BJ (cell line): ENCODE measurements at places on chromosomes 2 and 18. TPM values are rescaled to one million over a fixed set of nuclear protein-coding genes. Genes with fewer than 3 reads are reported as not detected.

The ANKRD62 gene
- polyA plus RNA-seq: not detected in 2 replicates

The LPIN2 gene
- polyA plus RNA-seq: 27.3 and 29.1 TPM in 2 replicates

GRCh38 chr2:24276349-24276899 lies 83.9 kb downstream of the ITSN2 start:
- DNase-seq: no peak

The IL1F10 gene
- not detected in 2 replicates for polyA plus RNA-seq

The ATL2 gene
- polyA plus RNA-seq: 9.3 and 12.5 TPM in 2 replicates

DNA sequence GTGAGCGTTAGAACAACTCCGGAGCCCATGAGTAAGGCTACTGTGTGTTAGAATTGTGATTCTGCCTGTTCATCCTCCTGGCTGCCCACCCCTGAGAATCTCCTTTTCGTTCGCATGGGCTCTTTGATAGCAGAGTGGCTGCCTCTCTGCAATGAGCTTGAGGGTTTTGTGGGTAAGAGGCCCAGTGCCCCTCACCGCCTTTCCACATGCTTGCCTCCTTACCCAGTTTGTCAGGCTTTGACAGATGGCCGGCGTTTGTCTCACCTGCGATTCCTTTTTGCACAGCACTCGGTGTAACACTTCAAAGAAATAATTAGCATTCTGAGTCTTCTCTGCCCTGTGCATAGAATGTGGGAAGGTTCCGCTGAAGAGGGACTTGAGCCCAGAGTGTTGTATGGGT lies 138.0 kb downstream of the RHBDD1 start:
- DNase-seq: no peak

- no peak for DNase-seq
These were observed 1143.6 kb upstream of the ACVR2A start for GRCh38 chr2:146701183-146701582.

DNA sequence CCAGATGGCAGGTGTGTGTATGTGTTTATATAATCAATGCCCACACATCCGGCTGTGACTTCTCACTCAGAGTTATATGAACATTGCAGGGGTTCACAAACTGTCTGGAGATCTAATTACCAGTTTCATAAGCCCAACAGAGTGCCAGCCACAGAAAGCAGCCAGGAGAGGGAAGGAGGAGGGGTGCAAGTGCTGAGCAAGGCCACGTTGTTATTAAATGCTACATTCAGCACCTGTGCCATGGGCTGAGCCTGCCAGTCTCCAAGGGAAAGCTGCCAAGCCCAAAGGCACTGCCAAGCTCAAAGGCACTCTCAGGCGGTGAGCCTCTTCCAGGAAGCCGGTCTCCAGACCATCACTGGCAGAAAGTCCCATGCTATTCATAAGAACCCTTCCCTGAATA lies 17.4 kb downstream of the XDH start:
- DNase-seq: no peak

GRCh38 chr2:174945601-174946260 lies 59.5 kb downstream of the CHN1 start:
- no peak for DNase-seq

DNA sequence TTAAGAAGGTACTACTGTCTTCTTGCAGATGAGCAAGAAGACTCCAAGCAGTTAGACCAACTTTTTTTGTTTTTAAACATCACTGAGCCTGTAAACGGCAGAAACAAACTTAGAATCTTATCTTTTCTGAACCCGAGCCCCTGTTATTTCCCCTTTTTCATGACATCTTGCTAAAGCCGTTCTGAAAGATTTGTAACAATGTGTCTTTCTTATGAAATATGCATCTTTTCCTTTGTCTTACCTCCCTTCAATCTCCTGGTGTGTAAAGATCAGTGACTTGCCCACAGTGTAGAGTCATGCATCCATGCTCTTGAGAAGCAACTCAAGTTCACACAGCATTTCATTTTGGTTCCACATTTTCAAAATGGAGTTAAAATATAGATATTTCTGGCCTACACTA lies 288.8 kb upstream of the CELF4 start:
- no peak for DNase-seq

The DNAH6 gene
- 0.01 TPM in 2 replicates for polyA plus RNA-seq

DNA sequence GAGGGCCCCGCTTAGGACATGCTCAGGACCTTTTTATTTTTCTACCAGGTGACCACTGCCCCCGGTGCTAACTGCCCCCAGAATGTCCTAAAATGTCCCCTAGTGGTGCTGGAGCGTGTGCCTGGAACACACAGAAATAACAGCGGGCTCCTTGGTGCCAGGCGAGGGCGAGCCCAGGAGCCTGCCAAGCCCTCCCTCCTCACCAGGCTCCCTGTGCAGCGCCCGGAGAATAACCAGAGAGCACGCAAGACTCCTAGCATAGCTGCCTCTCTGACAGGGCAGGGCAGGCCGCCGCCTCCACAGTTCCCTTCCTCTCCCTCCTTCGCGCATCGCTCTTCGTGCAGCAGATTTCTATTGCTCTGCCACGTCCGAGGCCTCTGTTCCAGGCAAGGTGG lies 84.3 kb upstream of the ZNF516 start:
- no peak for DNase-seq

The MYO7B gene
- polyA plus RNA-seq: 0.07 and 0.36 TPM in 2 replicates

The DLGAP1 gene
- 0.02 and 0.09 TPM in 2 replicates for polyA plus RNA-seq

DNA sequence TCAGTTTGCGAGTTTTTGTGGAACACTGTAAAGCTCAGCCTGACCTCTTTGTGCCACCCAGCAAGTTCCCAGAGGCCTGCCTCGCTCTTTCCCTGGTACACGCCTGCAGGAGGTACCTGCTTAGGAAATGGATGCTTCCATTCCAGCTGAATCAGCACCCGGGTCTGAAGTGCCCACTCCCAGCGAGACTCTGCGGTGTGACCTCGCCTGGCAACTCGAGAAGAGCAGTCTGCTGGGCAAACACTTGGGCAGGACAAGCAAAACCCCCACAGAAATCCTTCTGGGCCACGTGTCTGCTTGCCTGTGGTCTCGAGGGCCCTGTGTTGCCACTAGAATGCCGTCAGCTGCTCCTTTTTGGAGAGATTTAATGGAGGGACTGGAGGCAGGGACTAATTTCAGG lies 127.6 kb downstream of the MAPK4 start:
- DNase-seq: no peak

The CXXC1 gene
- polyA plus RNA-seq: 29.4 and 51.2 TPM in 2 replicates

DNA sequence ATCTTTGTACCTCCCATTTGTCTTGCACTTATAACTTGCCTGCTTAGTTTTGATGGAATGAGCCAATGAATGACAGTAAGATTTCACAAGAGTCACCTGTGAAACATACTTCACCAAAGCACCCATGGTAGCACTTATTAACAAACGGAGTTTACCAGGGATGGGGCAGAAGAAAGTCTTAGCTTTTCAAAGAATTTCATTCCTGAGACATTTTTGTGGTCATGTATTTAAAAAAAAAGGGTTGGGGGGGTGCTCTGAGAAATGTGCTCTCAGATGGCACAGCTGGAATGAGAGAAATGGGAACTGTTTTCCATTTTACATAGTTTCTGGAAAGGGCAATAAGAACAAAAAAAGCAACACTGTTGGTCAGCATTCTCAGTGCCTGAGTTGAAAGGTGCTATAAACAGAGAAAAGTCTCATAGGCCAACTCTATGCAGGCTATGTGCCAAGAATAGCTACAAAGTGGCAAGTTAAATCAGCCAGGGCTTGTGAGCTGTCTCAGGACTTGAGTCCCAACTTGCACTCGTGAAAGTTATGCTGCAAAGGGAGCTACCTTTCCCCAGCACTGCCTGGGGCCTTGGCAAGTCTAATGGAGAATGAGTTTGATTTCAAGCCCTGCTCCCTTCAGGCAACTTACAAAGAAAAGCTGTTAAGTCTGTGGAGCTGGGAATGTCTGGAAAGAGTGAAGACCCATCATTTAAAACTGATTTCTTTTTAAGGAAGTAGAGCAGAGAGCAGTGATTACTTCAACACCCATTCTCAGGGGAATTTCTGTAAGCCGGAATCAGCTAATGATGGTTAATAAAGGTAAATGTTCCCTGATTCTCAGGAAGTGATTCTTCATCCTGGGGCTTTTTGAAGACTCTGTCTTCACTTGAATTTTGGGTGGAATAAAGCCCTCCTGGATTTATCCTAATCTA lies 170.6 kb downstream of the SLC8A1 start:
- peak; percentile 89 for DNase-seq

- no peak for DNase-seq
These were observed 12.8 kb downstream of the ARHGAP25 start for GRCh38 chr2:68747413-68747812.

DNA sequence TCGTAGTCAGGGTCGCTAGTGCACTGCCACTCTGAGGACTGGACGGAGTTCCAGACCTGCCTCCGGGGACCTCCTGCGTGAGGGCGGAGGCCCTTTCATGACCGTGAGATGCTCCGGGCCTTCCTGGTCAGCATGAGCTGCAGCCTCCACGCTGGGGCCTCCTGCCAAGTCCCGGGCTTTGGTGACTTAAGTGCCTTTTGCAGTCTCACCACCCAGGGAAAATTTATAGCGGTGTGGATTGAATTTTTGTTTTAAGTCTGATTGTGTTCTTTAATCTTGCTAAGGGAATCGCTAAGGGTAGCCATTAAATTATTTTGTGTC lies 33.6 kb downstream of the CHRNA1 start:
- DNase-seq: no peak

- no peak for DNase-seq
These were observed 2.4 kb upstream of the CHST10 start for GRCh38 chr2:100419915-100420314.

The ZFAND2B gene
- polyA plus RNA-seq: 45.6 and 62.9 TPM in 2 replicates

GRCh38 chr18:36697905-36698304 lies 130.9 kb downstream of the TPGS2 start:
- peak; percentile 64 for DNase-seq

GRCh38 chr2:235390816-235391194 lies 103.0 kb upstream of the AGAP1 start:
- DNase-seq: no peak

DNA sequence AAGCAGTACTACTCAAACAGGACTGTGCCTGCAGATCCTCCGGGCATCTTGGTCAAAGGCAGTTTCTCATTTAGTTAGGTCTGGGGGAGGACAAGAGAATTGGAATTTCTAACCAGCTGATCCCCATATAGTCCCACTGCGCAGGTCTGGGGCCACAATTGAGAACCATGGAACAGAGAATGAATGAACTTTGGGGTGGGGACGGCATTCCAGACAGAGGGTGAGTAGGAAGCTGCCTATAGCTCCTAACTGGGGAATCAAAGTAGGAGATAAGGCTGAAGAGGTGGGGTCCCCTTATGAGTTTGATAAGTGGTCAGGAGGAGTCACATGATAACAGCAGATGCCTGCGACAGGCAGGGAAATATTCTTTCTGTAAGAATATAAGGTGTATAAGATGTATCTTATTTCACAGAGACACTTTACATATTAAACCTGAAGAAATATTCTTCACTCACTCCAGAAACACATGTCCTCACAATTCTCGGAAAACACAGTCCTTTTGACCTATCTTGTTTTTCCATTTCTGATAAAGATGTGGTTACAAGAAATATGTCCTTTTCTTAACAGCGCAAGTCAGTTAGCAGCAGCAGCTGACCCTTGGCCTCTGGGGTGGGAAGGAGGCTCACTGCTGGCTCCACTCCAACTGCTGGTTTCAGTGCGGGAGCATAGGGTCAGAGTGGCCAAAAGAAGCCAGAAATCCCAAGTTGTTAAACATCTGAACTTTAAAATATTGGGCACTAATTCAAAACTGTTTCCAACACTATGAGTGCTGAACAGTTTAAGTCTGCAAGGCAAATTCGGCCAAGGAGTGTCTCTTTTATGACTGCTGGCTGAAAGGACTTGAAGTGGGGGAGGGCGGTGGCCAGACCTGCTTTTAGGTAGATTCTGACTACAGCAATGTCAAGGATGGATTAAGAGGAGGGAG lies 12.6 kb upstream of the TMEM214 start:
- no peak for DNase-seq

DNA sequence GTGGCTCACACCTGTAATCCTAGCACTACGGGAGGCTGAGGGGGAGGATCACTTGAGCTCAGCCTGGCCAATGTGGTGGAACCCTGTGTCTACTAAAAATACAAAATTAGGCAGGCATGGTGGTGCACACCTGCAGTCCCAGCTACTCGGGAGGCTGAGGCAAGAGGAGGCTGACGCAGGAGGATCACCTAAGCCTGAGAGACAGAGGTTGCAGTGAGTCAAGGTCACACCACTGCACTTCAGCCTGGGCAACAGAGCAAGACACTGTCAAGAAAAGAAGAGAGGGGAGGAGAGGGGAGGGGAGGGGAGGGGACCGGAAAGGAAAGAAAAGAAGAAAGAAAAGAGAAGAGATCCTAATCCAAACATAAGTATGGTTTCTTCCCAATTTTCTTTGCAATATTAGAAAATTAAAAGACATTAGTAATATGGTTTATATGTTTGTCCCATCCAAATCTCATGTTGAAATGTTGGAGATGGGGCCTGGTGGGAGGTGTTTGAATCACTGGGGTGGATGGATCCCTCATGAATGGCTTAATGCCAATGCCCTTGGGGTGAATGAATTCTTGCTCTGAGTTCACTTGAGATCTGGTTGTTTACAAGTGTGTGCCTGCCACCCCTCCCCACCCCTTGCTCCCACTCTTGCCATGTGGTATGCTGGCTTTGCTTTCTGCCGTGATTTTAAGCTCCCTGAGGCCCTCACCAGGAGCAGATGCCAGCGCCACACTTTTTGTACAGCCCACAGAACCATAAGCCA lies 50.7 kb downstream of the TRIP12 start:
- DNase-seq: no peak

- DNase-seq: peak; percentile 47
These were observed 151.7 kb upstream of the ZNF521 start for GRCh38 chr18:25503567-25504081.

The SP100 gene
- polyA plus RNA-seq: 34.8 and 63.5 TPM in 2 replicates

The ZNF521 gene
- 18.6 and 29.3 TPM in 2 replicates for polyA plus RNA-seq

The POTEI gene
- not detected in 2 replicates for polyA plus RNA-seq

The PSMD14 gene
- polyA plus RNA-seq: 33.4 and 61.5 TPM in 2 replicates

- no peak for DNase-seq
These were observed 47.3 kb downstream of the MEX3C start for GRCh38 chr18:51150113-51150700.

GRCh38 chr2:229089776-229090175 lies 181.3 kb downstream of the PID1 start:
- no peak for DNase-seq

GRCh38 chr2:119354860-119355259 lies 11.8 kb downstream of the C2orf76 start:
- DNase-seq: no peak

DNA sequence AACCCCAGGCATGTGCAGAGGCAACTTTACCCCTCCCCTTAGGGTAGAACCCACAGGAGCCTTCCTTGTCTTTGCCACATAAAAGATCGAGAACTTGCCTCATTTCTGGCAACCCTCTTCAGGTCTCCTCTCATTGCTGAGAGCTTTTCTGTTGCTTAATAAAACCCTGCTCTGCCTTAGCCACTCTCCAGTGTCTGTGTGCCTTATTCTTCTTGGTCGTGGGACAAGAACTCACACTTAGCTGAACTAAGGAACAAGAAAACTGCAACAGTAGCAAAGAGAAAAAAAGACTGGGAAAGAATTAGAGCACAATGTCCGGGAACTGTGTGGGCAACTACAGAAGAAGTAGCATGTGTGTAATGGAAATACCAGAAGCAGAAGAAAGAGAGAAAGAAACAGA lies 56.2 kb upstream of the SMIM21 start:
- no peak for DNase-seq
